ENCODE measurements at places on chromosomes 5 and 9.

DNA sequence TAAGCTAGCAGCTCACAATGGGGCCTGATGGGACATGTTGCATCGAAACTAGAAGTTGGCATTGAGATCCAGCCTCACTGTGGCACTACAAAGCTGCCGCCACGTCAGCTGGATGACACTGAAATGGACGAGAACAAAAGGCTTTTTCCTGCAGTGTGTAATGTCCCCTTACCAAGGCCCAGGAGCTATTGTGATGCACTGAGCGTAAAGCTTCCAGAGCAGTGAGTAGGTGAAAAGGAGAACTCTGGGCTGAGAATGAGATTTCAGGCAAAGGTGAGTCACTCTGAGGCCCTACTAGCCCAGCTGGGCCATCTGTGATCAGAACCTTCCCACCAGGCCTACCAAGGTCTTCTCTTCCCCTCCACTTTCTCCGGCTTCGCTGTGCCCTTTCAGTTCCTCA is 528.1 kb upstream of the KLF4 start:
- no peak for DNase-seq

GRCh38 chr5:181235323-181235688 is 8.4 kb downstream of the RACK1 start:
- DNase-seq, result no peak

DNA sequence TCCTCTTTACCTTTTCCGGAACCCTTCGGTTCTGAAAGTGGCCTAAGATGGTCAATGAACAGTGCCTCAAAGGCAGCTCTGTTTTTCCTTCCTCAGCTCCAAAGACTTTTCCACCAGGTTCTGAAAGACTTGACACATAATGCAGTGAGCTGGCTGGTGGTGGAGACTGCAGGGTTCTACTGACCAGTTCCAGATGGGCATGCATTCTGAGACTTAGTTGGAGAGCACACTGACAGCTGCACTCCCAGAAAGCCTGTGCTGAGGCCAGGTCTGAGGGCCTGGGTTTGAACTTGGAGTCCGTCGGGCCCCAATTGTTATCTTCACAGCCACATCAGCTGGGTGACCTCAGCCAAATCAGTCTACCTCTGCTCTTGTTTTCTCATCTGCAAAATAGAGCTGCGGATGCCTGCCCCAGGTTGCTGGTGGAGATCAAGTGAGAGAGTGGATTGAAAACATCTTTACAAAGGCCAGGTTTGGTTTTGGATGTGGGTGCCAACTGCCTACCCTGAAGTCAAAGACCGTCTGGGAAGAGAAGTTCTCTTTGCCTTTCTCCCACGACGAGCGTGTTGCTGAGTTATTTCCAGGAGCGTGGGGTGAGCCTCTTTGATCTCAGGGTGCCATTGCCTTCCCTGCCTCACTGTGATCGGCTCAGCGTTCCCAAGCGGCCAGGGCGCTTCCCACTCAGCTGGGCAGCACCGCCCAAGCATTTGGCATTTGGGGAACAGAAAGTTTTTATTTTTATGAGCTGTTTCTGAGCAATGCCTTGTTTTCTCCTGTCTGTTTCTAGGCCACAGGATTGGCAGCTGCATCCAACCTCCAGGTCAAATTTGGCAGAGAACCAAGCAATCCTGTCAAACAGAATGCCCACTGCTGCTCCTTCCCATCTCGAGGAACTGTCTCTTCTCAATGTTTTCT is 54.9 kb downstream of the RAD23B start:
- no peak for DNase-seq

- no peak for DNase-seq
Observed at GRCh38 chr9:129774791-129775447, 22.1 kb upstream of the PTGES start.

DNA sequence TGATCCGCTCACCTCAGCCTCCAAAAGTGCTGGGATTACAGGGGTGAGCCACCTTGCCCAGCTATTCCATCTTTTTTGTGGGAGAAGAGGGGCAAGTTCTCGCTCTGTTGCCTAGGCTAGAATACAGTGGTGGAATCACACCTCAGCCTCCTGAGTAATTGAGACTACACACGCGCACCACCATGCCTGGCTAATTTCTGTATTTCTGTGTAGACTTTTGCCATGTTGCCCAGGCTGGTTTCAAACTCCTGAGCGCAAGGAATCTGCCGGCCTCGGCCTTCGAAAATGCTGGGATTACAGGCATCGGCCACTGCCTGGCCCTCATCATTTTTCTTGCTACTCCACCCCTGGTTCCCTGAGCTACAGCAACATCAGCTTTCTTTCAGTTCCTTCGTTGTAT is 2.8 kb upstream of the NOL6 start:
- no peak for DNase-seq

DNA sequence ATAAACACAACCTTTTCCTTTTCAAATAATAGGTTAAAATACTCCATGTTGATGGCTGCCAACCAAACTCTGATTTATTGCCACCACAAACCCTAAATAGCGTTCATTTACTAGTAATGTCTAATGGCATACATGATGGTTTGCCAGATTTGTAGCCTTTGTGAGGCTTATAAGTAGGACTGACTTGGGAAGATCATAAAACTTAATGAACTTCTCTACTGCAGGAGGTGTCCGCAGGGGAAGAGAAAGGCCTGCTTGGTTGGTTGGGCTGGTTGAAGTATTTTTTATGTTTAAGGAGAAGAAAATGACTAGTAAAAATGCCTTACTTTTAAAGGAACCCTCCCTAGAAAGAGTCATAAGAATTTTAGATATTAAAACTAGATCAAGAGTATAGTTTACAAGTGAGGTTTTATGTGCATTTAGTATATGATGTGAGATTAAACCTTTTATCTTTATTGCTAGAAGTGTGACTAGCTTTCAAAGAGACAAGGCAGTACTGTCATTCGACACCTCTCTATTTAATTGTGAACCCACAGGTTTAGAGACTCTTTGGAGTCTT is 5.0 kb downstream of the PBX3 start:
- DNase-seq, result no peak

GRCh38 chr9:136657974-136658848 is 4.5 kb upstream of the EGFL7 start:
- no peak for DNase-seq
